B cell (primary cell): ENCODE measurements at places on chromosomes 5 and 9. TPM values are rescaled to one million over a fixed set of nuclear protein-coding genes. Genes with fewer than 3 reads are reported as not detected.
A peak's percentile ranks its signal among the peaks of the same experiment; 100 is the strongest.

DNA sequence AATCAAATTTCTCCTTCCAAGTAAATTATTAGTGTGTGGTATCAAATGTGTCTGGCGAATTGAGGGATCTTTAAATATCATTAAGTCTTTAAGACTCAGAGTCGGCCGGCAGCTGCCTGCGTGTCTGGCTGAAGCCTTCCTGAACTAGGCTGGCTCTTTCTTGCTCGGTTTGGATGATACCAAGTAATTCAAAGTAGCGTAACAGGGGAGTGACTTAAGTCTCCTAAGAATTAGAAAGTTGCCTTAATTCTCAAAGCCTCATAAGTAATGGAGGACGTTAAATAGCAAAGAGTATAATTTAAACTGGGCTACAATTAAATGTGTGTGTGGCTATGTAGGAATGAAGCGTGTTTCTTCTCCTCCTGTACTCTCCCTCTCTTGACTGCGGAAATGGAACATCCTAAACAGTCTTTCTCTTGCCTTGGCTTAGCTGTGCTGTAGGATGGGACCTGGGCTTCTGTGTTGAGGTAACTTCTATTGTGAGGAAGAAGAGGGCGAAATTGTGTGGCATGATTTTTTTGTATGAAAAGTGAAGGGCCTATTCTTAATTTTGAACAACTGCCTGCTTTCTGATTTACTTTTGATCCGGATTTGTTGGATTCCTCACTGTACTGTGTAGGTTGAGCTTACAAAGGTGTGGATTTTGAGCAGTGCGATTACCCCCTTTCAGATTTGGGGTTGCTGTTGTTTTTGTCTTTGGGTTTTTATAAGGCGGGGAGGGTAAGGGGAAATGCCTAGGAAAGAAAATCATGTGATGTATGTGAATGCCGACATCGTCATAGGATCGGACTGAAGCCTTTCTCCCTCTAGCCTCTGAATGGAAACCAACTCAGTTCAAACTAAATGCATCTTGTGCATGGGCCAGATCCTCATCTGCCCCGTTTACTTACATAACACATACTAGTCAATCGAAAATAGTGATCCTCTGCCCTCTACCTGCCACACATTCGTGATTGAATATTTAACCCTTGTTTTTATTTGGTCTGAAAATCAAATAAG, 29.9 kb downstream of the CPEB4 start:
- DNase-seq = peak; percentile 92

Gene MOB3B
- 7.3 and 7.6 TPM in 2 replicates for total RNA-seq

GRCh38 chr5:88769165-88769564, 113.8 kb downstream of the MEF2C start:
- DNase-seq = no peak

- no peak for DNase-seq
Measured at GRCh38 chr9:8366161-8366926, 566.8 kb upstream of the DMAC1 start.

Gene MIGA2
- 71.6 and 78.1 TPM in 2 replicates for total RNA-seq

Gene SEMA4D
- 215 and 231 TPM in 2 replicates for total RNA-seq

Gene IL13
- total RNA-seq = 0.42 TPM in 1 of 2 replicates, not detected in the other
